GM12878 (cell line): ENCODE measurements at places on chromosomes 3 and 15. TPM values are rescaled to one million over a fixed set of nuclear protein-coding genes. Genes with fewer than 3 reads are reported as not detected.

DNA sequence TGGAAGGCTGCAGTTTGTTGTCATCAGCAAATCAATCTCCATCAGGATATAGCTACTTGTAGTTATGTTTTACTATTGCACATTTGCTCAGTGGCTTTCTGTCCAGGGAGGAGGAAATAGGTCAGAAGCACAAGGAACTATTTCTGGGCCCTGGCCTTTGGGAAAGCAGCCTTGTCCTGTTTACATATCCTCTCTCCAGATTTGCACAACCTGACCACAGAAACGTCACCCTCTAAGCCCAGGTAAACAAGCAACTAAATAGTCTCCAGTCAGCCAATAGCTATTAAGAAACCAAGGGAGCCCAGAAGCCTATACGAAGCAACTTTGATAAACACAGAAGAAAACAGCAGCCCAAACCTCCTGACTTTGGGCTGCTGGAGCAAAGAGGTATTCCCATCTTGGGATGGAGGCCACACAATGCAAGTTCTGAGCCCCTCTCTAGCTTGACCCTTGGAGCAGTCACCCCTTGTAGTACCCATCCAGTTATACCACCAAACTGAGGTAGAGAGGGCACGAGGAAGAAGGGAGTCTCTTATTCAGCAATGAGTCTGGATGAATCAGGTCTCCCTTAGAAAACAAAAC is 2.3 kb upstream of the FEM1B start:
- H3K27ac ChIP-seq = no peak overlapping the region
- H3K4me1 ChIP-seq = peaks cover 5% of the 10 kb centered on the region; the same call in 1 of the 2 replicates
- no peak overlapping the region for H3K4me3 ChIP-seq

- no peak overlapping the region for H3K4me3 ChIP-seq
- no peaks in the 10 kb centered on the region for H3K36me3 ChIP-seq
- no peaks in the 10 kb centered on the region for H3K27me3 ChIP-seq
Observed at GRCh38 chr15:90838544-90838943, 29.8 kb upstream of the FURIN start.

GRCh38 chr3:55771503-55771902 is 284.4 kb upstream of the WNT5A start:
- H3K27me3 ChIP-seq = no peaks in the 10 kb centered on the region
- no peak overlapping the region for H3K27ac ChIP-seq
- no peak for DNase-seq
- H3K4me3 ChIP-seq = no peak overlapping the region
- no peaks in the 10 kb centered on the region for H3K36me3 ChIP-seq

The ZIC4 gene
- total RNA-seq = not detected in 2 replicates

The MASP1 gene
- total RNA-seq = 0.05 TPM in 1 of 2 replicates, not detected in the other

The BTD gene
- total RNA-seq = 4.0 and 4.5 TPM in 2 replicates
